ENCODE measurements at places on chromosomes 16 and 17.

DNA sequence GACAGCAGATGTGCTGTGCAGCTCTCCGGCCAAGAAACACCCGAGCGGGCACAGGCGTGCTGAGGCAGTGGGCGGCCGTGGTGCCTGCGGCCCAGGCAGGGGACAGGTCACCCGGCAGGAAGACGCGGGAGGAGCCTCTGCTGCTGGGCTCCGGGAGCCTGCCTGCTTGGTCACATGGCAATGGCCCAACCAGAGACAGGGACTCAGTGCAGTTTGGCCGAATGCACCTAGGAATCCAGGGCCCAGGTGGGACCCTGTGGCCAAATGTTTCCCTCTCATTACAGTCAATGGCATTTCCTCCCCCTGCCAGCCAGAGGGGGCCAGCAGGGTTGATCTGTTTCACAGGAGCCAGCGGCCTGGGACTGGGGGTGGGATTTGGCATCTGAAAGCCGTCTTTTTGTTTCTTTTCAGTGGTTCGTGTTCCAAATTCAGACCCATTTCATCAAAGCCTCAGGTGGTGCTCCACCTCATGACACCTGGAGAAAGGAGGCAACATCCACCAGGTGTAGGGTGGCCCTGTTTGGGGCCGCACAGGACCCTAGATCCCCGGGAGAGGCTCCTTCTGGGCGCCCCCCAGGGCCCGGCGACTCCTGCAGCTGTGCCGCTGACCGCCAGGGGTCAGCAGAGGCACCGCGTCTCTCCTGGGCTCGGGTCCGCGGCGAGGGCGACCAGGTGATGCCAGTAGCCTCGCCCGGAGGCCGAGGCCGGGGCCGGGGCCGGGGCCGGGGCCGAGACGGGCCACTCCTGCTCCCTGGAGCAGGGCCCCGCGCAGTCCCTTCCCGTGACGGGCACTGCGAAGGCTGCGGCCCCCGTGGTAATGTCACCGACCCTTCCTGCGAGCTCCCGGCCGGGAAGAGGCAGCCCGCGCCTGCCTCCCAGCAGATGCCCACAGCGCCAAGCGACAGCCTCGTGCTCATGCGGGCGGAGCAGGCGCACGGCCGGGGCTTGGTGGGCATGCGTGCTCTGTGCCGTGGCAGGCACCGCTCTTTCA is 118.5 kb downstream of the C16orf78 start:
- peak; percentile 17 for DNase-seq

DNA sequence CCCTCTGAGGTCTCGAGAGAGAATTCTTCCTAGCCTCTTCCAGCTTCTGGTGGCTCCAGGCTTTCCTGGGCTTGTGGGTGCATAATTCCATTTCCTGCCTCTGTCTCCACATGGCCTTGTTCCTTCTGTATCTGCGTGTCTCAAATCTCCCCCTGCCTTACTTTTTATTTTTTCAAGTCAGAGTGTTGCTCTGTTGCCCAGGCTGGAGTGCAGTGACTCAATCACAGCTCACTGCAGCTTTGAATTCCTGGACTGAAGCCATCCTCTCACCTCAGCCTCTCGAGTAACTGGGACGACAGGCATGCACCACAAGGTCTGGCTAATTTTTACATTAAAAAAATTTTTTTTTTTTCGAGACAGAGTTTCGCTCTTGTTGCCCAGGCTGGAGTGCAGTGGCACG is 120.6 kb downstream of the SHISA9 start:
- peak; percentile 24 for DNase-seq

DNA sequence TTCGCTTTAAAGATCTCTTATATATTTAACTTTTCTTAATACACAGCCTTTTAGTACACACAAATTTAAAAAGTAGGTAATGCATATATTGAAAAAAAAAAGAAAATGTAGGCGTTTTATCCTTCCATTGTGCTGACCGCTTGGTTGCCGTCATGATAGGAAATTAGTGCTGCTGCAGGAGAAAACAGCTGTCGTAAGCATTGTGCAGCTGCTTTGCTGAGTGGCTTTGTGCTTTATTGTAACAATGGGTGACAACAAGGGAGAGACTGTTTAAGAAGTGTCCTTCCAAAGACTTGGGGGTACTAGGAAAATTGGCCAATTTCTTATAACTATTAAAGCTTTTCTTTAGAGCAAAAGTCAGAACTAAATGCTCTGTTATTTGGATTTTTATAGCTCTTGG is 5.0 kb downstream of the HERPUD1 start:
- DNase-seq = no peak

DNA sequence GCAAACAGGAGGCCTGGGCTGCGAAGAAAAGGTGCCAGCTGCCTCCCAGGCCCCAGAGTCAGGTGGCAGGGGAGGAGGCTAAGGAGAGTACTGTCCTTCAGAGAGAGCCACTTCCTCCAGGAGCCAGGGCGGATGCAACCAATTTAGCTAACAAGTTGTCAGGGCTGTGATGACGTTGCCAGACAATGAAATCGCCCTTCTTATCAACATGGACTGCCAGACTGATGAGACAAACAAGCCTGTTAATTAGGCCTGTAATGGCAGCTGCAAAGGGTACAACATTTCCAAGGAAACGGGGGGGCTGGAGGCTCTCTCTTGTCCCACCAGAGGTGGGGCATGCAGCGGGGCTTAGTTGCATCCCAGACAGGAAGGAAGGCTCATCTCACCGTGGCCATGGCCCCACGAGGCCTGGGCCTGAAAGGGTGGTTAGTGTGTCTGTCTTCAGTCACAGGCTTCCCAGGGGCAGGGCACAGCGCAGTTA is 111.8 kb downstream of the SDK2 start:
- DNase-seq = no peak

DNA sequence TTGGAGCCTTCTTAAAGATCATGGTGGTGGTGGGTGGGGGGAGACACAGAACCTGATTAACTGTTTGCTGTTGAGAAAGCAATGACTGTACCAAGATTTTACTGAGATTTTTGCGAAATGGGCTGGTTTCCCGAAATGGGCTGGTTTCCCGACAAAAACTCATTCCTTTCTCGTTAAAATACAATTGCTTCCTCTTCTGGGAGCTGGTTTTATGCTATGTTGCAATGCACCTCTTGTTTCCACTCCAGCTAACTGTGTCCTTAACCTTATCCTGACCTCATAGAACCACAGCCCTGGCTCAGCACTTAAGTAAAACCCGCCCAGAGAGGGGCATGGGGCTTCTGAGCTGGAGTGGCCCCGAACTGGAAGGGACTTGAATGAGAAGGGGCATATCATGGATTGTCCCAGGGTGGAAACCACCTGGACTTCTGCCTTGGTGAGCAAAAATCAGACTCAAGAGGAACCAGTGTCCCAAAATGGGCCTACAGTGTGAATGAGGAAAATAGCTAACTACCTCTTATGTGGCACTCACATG is 20.9 kb downstream of the FAM20A start:
- no peak for DNase-seq
